OCI-M1 (cell line): ENCODE measurements at places on chromosomes 5 and 9.

DNA sequence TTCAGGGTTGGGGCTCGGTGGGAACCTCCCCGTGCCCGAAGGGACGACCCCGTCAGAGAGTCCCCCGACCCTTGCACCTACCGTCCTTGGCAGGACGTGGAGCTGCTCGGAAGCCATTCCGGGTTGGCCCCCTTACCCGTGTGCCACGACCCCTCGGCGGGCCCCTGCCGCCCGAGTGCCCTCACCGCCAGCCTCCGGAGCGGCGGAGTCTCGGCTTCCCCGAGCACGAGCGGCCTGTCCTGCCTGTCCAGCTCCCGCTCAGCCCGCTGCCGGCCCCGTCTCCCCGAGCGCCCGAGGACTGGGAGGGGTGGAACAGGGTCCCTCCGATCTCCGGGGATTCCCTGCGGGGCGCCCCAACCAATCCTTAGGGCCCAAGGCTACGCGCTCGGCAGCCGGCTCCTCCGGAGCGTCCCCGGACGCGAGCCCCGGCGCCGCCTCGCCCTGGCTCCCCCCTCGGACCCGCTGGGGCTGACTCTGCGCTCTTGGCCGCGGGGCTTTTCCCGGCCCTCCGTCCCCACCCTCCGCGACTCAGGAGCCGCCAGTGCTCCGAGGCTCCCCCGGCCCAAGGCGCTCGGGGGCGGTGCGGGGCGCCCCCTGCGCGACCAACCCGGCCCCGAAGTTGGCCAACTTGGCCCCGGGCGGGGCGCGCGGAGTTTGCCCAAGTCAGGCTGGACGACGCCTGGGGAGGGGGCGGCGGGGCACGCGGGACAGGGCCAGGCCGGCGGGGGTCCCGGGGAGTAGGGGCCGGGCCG, 654 bp downstream of the ADAMTS2 start:
- DNase-seq, result no peak

GRCh38 chr5:33579789-33580188, 139.0 kb downstream of the TARS1 start:
- DNase-seq, result no peak

DNA sequence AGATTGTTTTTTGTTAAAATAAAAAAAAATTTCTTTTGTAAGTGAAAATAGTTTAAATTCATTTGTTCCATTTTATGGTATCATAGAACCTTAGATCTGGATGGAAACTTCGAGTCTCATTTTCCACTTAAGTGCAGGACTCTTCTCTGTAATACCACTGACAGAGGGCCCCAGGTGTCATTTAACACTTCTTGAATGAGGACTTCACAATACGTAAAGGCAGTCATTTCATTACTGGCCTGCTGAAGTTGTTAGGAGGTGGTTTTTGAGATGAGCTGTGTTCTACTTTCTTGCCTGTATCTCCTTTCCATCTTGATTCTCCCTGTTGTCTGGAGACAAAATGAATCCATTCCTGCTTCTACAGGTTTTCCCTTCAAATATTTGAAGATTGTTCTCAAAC, 455.3 kb downstream of the DMRT2 start:
- no peak for DNase-seq

- peak; percentile 11 for DNase-seq
Observed at GRCh38 chr9:35500130-35500748, 10.3 kb downstream of the RUSC2 start.

- no peak for DNase-seq
Observed at GRCh38 chr9:99173570-99174504, 47.9 kb downstream of the ALG2 start.

- DNase-seq, result peak; percentile 64
Observed at GRCh38 chr5:54590824-54591223, 73.3 kb downstream of the SNX18 start.

DNA sequence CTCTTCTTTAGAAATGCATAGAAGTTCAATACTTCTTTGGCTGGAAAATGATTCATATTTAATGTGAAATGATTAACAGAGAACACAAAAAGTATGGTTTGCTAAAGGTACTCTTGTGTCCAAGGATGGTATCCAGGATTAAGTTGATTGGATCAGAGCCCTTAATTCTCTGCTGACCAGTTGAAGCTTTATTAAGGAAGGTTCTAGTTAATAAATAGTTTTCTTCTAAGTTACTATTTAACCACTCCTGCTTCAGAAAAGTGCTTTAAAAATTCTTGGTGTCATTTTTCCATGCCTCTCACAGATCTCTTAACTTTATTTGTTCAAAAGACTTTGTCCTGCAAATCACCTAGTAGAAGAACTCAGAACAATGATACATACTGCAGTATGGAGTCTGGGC, 134.3 kb downstream of the MEF2C start:
- no peak for DNase-seq

DNA sequence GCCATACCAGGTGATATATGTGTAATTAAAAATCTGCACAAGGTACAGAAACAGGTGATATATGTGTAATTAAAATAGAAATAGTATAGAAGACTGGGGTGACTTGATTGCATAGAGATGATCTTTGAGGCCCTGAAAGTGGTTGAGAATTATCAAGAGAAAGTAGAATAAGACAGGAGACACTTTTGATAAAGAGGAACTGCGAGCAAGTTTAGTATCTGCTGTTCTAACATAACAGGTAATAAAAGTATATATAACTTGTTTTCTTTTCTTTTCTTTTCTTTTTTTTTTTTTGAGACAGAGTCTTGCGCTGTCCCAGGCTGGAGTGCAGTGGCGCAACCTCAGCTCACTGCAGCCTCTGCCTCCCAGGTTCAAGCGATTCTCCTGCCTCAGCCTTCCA, 5.4 kb downstream of the SNX2 start:
- no peak for DNase-seq

DNA sequence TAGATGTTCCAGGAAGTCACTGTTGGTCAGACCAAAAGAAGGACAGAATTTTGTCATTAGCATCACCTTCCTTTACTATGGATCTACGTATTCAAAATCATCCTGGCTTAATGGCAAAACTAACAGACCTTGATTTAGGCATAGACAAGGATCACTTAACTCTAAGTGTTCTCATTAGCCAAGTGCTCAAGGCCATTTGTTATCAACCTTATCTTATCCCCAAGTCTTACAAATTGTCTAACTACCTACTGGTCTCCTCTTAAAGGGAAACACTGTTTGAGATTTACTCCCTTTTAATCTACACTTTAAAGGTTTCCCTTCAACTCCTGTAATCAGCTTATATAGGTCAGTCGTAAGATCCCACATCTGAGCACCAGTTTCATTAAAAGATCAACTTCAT, 1197.5 kb upstream of the C9orf72 start:
- DNase-seq, result no peak

- DNase-seq, result no peak
Observed at GRCh38 chr9:131467214-131467935, 35.3 kb upstream of the POMT1 start.

GRCh38 chr5:170161069-170161468, 55.4 kb downstream of the FOXI1 start:
- DNase-seq, result no peak

GRCh38 chr5:99331061-99331460, 402.3 kb upstream of the CHD1 start:
- DNase-seq, result no peak

GRCh38 chr9:28539434-28540070, 966.3 kb upstream of the C9orf72 start:
- DNase-seq, result no peak

- DNase-seq, result no peak
Observed at GRCh38 chr5:14953075-14953607, 81.6 kb upstream of the ANKH start.

DNA sequence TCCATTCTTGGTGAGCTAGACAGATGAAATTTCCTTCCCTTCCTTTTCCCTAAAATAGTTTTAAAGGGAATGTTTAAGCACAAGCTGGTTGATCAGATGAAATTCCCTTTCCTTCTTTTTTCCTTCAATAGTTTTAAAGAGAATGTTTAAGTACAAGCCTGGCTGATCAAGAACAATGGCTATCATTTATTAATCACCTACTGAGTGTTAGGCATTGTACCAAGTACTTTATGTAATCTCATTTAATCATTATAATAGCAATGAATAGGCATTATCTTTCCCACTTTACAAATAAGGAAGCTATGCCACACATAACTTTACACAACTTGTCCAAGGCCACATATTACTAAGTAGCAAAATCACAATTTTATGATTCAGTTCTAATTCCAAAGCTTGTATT, 152.0 kb upstream of the ACOT12 start:
- DNase-seq, result no peak

DNA sequence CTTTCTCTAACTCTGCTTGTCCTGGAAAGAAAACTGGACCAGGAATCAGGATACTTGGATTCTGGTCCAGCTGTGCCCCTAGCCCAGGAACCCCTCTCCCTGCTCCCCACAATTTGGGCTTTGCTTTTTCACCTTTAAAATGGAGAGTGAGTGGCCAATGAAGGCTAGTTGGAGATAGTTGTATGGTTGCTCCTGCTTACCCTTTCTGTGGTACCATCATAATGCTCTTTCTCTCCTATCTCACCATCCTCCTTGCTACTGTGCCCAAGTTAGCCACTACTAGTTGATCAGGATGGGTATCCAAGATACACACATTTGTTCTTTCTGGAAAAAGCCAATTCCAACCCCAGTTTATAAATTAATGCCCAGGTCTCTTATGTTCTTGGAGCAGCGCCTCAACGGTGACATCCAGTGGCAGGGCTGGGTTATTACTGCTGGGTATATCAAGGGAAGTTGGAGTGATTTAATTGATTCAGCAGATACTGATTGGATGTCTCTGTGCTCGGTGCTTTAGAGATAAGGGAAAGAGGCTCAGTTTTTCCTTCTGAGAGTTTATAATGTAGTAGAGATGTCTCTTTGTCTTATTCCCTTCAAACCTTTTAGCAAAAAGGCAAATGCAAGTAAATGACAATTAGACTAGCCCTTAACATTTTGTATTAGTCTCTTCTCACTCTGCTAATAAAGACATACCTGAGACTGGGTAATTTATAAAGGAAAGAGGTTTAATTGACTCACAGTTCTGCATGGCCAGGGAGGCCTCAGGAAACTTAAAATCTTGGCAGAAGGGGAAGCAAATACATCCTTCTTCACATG, 38.5 kb downstream of the FAXDC2 start:
- DNase-seq, result peak; percentile 76

DNA sequence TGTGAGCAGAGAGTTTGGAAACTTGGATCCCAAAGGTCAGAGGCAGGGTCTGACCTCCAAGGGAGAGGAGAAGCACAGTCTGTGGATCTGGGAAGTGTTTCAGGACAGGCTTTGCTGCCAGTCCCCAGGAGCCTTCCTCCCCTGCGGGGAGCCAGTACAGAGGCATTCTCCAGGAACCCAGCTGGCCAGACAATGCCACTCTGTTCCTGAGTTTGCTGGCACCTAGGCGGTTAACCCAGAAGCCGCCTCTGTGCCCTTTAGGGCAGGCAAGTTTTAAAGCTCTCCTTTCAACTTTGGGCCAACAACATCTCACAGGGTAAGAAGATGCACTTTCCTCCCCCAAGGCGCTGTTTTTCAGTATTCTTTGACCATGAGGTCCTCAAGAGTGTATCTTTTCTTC, 37.0 kb upstream of the FGF1 start:
- no peak for DNase-seq

DNA sequence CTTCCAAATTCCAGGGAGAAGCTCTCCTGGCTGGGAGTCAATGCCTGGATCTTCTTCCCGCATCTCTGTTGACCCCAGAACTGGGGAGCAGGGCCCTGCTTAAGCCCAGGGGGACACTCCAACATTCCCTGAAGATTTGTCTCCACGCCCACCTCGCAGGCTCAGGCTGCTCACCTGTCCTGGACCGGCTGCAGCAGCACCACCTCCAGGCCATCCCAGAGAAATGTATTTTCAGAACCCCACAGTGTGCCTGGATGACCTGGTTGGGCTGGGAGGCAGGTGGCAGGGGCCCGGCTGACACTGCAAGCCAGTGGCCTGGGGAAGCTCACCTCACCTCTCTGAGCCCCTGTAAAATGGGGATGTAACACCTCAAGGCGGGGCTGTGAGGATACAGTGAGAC, 27.1 kb upstream of the ZBTB43 start:
- DNase-seq, result no peak

DNA sequence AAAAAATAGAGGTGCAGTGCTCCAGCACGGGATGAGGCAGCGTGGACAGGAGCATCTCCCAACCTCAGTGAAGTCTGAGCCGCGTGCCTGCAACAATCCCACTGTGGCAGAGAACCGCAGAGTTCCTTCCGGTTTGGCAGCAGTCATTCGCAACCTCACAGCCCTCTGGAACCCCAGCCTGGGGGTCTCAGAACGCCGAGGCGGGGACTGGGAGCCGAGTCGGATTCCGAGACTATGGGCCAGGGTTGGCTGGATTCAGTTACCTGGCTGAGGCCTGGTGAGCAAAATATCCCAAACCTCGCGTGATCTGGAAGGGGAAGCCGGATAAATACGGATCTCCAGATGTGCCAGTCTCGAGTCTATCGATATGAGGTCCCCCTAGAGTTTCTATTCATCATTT, 27.0 kb downstream of the CDKN2A start:
- no peak for DNase-seq

GRCh38 chr9:92185681-92186080, 70.5 kb upstream of the SPTLC1 start:
- DNase-seq, result no peak

DNA sequence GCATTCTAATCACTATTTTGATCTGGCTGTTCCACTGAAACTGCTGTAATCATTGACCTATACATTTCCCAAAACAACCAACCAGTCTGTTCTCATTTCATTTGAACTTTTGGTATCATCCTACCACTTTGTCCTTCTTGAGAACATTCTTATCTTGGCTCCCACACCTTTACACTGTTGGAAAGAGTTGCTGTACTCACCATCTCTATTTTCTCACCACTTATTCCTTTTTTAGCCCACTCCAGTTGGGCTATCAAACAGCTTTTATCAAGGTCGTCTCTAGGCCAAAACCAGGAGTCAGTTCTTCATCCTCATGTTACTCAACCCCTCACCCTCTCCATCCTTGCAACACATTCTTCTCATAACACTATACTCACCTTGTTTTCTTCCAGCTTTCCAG, 170.1 kb downstream of the KDM4C start:
- DNase-seq, result peak; percentile 99

DNA sequence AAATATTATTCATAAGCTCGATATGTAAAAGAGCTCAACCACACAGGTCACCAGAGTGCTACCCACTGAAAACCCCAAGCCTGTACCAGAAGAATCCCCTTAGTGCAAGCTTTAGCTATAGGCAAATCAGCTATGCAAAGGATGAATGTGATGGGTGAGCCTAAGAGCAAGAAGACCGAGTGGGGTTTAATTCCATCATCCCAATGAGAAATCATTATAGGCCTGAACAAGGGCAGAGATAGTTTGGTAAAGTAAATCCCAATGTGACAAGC, 21.8 kb downstream of the ELOVL7 start:
- no peak for DNase-seq

- no peak for DNase-seq
Observed at GRCh38 chr5:153559926-153560325, 69.5 kb downstream of the GRIA1 start.

- peak; percentile 40 for DNase-seq
Observed at GRCh38 chr5:472076-472655, 29.2 kb downstream of the EXOC3 start.

DNA sequence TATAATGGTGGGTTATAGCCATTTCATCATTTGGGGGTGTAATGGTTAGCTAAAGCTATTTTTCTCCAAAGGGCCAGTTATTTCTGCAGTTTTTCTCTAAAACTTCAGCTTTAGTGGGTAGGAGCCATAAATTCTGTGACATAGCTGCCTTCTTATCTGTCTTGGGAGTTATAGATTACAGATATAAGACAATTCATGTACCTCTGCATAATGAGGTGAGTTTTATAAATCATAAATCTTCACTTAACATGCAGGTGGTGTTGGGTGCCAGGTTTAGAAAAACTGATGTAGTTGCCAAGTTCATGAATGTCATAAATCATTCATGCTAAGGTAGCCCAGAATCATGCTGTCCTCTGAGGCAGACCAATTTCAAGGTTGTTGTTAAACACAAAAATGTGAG, 10.0 kb upstream of the HSPA9 start:
- DNase-seq, result no peak

- no peak for DNase-seq
Observed at GRCh38 chr9:89853161-89853560, 248.3 kb downstream of the GADD45G start.
